Spinal cord (tissue), 10 donors: ENCODE measurements at places on chromosomes 1 and 21.

DNA sequence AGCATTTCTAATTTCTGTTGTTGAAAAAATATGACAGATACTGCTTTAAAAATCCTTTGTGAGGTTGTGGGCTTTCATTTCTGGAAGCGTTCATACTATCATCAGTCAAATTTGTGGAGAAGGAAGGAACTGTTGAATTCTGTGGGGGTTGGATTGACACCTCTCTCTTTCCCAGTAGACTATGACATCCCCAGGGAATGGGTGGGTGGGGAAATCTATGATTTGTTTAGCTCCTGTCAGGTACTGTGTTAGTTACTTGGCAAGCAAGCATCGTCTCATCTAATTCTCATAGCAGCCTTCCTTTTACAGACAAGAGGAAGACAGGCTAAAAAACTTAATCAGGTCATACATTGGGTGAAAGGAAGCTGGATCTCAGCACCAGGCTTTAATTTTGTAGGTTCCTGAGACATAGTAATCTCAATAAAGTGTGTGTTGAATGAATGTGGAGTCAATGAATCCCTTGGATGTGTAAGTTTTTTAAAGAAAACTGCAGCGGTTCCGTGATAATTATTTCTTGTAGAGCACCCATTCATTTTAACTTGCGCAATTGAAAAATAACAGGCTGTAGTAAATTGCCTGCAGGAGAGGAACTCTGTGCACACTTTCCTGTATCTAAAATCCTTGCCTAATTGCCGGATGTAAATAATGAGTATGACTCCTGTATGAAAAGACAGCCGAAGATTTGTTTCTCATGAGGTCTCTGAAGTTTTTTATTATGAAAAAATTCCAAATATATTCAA is 60.6 kb downstream of the MYOM3 start:
- no peak for DNase-seq

DNA sequence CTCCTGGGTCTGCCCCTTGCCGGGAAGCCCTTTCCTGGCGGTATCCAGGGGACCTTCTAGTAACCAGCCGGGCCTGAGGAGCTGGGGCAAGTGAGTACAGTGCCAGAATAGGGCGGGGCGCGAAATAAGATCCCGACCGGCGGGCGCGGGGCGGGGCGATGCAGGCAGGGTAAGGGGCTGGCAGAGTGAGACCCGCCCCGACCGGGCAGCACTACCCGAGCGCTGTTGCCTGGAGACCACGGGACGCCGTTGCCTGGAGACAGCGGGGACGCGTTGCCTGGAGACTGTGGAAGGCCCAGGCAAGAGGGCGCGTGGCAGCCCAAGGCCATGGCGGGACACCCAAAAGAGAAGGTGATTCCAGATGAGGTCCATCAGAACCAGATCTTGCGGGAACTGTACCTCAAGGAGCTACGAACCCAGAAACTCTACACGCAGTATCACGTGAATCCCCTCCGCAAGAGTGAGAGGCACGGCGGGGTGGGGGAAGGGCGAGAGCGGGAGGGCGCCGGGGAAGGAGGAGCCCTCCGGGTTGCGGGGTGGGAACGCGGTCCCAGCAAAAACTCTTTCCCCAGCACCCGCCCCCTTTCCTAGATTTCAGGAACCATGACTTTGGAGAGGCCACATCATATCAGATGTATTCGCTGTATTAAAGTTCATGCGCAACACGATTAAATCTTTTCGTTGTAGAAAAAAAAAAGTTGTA is 24.3 kb downstream of the EBNA1BP2 start:
- peak; percentile 63 for DNase-seq

GRCh38 chr1:77146270-77146669 is 73.0 kb downstream of the PIGK start:
- DNase-seq, result no peak

GRCh38 chr1:215263636-215264035 is 181.1 kb downstream of the KCNK2 start:
- DNase-seq, result no peak

- no peak for DNase-seq
These were observed 302.8 kb downstream of the MATN1 start for GRCh38 chr1:30420519-30421050.

DNA sequence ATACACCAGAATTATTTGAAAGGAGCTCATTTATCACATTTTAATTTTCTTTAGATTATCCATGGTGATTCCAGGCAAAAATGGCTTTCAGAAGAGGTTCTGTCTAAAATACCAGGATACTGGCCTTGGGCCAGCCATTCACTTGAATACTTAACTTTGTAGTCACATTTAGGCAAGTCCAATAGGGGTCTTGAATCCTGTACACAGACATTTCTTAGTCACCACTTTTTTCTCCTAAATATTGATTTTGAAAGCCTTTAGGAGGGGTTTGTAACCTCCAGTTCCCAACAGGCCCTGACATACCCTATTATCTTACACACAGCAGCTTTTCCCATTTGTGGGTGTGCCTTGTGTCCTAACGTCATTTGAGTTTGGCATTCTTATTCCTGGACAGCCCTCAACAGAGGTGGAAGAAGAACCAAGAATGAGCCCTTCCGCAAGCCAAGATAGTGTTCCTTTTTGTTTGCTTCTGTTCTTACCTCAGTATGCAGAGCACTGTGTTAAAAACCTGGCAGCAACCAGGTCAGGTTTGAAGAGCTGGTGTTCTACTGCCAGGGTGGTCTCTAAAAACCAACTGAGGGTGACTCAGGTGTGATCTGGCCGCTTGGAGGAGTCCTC is 19.5 kb downstream of the MAP3K7CL start:
- no peak for DNase-seq

DNA sequence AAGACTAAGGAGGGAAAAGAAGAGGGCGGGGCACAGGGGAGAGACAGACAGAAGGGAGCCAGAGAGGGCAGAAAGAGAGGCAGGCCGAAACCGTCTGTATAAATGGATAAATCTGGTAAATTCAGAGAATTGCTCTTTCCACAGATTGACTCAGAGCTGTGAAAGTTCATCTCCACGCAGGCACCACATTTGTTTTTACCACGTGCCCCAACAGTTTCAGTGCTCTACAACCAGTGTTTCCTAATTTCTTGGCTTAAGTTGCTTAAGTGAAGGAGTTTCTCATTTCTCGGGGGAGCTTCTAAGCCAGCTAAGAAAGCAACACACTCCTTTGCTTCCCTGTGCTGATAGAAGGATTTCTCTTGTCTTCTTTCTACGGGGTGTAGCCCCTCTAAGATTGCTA is 87.1 kb downstream of the ENAH start:
- DNase-seq, result no peak

DNA sequence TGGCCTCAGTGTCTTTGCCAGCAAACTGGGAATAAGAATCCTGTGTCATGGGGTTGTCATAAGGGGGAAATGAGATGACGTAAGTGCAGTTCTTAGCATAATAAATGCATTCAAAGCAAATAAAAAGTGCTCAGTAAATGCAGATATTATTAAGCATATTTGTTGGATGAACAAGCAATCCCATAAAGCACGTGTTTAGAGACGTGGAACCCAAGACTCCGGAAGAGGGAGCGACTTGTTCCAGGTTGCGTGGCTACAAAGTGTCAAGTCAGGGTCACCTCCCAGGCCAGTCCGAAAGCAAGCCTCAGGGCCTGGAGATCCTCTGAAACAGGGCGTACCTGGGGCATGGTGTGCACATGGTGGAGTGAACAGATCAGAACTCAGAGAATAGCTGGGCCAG is 58.0 kb upstream of the LAPTM5 start:
- DNase-seq, result no peak

DNA sequence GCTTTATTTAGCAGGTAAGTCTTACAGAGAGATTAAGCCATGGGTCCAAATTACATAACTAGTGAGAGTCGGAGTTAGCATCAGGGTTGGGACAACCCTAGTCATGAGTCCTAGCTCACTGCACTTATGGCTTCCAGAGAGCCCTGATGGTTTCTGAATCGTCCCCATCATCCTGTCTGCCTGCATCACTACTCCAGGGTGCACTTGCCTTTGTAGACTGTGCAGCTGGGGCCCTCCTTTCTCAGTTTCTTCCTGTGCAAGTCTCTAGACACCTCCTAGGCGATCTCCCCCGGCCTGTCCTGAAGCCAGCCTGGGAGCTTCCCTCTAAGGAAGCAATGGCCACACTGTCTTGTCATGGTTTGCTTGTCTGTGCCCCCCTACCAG is 37.1 kb downstream of the KIAA0040 start:
- DNase-seq, result no peak

- DNase-seq, result no peak
These were observed 20.1 kb upstream of the S100A10 start for GRCh38 chr1:152013664-152014237.

DNA sequence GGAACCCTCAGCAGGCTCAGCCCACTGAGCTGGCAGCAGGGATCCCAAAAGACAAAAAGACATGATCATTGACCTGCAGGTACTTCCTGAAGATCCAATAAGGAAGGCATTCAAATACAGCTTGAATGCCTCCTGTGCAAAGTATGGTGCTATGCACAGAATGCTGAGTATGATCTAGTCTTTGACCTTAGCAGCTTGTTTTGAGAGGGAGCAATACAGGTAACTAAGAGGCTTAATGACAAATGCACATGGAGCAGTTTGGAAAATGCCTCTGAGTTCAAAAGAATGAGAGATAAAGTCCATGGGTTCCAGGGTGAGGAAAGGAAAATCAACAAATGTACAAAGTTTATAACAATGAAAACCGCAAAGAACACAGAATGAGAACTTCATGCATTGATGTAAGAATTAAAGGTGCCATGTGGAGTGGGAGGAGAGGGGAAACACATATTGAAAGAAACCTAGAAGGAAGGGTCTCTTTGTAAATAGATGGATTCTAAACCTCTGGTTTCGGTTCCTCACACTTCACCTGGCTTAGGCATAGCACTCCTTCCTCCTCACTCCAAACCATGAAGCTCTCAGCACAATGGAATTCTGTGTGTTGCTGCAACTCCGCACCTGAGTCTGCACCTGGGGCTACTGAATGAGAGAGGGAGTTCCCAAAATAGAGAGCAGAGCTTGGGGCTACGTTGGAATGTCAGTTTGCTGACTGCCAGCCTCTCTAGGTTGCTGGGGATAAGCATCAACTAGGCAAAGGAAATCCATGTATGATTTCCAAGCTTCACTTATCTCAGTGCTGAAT is 77.6 kb downstream of the PLXNA2 start:
- DNase-seq, result no peak
